ENCODE measurements at places on chromosomes 11 and 22.

- DNase-seq: no peak
Observed at GRCh38 chr11:120751550-120751949, 240.0 kb downstream of the GRIK4 start.

- DNase-seq: no peak
Observed at GRCh38 chr11:102138670-102139069, 28.4 kb downstream of the YAP1 start.

DNA sequence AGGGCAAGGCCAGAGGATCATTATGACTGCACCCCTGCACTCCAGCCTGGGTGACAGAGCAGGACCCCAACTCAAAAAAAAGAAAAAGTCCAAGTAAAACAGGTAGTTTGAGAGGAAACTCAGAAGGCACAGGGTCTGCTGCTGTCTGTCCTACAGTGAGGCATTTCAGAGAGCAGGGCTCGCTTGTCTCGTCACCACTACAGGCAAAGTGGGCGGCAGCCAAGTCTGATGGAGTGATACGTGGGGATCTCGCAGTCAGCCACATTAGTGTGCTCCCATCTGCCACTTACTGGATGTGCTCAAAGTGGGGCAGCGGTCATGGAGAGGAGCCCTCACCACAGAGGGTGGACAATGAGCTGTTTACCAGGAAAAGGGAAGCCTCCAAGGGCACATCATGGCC lies 42.1 kb downstream of the PI4KA start:
- DNase-seq: no peak

DNA sequence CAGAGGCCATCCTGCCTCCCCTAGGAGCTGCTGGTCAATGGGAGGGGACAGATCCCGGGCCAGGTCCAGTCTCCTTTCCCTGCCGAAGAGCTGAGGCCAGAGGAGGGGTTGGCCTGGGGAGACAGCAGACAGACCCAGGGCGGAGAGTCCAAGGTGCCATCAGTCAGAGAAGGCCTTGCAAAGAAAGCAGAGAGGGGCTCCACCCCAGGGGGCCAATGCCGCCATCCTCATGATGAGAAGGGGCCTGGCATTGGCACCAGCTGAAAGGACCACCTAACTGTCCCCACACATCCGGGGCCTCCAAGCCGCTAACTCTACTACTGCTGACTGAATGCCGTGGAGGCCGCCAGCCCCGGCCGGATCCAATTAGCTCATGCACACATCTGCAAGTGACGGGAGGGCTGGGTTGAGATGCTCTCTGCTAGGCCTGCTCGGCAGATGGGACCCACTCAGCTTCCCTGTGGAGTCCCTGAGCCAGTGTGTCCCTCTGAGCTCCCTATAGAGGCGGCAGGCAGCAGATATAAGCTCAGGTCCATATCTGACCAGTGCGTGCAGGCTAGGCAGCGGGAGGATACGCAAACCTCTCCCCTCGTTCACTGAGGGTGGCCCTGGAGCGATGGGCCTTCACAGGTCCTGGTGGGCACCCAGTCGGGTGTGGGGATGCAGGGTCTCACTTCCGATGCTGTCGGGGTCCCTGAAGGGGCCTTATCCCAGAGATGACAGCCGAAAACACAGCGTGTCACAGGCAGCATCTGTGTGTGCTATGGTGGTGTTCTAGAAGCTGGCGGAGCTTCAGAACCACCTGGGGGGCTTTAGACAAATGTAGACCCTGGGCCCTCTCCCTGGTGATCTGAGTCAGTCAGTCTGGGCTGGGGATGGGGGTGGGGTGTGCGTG lies 183.9 kb downstream of the CTTN start:
- no peak for DNase-seq

DNA sequence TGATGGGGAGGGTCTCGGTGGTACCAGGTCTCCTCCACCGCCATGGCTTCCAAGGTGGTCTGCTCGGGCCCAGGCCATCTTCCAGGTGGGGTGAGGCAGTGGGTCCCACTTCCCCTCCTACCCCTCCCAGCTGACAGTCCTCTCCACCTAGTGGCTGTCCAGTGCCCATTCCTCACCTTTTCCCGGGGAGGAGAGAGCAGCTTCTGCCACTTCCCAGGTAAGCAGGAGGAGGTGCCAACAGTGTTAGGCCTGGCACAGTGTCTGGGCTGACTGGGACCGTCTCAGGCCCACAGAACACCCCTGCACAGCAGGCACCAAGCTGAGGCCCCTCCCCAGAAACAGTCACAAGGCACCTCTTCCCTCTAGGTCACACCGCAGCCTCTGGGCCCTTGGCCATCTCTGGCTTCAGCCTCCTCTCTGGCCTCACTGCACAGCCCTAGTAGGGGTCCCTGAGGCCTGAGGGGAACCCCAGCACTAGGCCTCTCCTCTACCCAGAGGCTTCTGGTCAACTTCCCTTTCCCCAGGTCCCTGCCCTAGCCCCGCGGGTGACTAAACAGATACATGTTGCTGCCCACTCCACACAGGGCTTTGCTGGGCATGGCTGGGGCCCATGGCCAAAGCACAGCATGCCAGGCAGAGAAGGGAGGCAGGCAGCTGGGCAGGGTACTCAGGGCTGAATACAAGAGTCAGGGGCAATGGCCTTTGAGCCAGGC lies 2.3 kb upstream of the ANKRD13D start:
- no peak for DNase-seq

DNA sequence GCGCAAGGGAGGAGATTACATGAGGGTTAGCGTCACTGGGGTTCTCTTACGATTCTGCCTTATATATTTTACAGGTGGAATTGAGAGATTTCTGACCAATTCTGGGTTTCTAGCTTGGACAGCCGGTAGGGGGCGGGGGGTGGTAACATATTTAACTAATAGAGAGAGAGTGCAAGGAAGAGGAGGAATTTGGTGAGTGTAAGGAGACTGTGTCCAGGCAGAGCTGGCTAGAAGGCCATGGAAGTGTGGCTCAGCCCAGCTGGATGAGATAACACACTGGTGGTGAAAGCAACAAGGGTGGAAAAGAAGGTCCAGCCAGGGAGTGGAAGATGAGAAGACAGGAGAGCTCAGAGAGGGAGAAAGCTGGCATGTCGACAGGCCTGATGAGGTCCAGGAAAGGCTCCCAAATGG lies 56.5 kb downstream of the ST3GAL4 start:
- no peak for DNase-seq

DNA sequence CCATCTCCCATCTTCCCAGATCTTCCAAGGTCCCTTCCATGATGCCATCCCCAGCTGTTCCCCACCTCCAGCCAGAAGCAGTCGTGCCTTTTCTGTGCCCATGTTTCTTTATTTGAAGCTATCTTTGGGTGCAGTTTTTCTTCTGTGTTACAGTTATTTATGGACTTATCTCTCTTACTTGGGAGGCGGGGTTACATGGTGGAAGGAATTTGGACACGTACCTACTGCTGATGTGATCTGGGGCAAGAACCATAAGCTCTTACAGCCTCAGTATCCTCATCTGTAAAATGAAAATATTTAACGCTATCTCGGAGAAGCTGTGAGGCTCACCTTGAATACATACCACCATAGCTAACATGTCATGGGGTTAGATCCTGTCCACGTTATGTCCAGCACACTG lies 98.9 kb downstream of the ZBTB16 start:
- no peak for DNase-seq

DNA sequence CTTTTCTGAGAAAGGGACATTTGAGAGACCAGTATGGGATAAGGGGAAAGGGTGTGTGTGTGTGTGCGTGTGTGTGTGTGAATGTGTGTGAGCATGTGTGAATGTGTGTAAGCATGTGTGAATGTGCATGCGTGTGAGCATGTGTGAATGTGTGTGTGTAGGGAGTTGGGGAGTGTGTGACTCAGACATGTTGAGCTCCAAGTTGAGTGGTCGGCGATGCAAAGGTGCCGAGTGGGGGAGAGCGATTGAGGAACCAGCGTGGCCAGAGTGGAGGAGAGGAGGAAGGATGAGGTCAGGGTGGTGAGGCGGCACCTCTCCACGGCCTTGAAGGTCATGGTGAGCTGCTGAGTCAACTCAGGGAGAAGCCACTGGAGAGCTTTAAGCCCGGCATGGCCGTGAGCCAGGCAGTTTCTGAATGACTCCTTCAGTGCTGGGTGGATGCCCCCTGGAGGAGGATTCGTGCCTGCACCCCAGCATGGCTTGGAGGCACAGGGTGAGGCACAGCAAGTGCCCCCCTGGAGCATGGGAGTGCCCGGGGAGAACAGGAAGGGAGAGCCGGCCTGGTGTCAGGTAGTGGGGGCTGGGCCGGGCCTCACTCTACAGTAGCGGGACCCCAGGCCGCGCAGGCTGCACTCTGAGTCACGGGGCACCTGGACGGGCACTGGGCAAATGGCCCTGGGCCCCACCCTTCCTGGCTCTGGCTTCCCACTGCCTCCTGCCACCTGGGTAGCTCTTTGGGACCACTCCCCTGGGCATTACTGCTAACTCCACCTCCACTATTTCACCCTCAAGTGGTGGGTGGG lies 8.2 kb upstream of the CCDC88B start:
- DNase-seq: peak; percentile 92

GRCh38 chr22:30158744-30159500 lies 78.7 kb downstream of the HORMAD2 start:
- DNase-seq: no peak

- DNase-seq: no peak
Observed at GRCh38 chr11:73280626-73281025, 8.5 kb downstream of the P2RY6 start.

- DNase-seq: no peak
Observed at GRCh38 chr11:18768978-18769377, 22.6 kb downstream of the PTPN5 start.

GRCh38 chr11:13487661-13488030 lies 8.2 kb downstream of the PTH start:
- DNase-seq: peak; percentile 67

GRCh38 chr11:88015170-88015569 lies 160.1 kb downstream of the RAB38 start:
- no peak for DNase-seq

DNA sequence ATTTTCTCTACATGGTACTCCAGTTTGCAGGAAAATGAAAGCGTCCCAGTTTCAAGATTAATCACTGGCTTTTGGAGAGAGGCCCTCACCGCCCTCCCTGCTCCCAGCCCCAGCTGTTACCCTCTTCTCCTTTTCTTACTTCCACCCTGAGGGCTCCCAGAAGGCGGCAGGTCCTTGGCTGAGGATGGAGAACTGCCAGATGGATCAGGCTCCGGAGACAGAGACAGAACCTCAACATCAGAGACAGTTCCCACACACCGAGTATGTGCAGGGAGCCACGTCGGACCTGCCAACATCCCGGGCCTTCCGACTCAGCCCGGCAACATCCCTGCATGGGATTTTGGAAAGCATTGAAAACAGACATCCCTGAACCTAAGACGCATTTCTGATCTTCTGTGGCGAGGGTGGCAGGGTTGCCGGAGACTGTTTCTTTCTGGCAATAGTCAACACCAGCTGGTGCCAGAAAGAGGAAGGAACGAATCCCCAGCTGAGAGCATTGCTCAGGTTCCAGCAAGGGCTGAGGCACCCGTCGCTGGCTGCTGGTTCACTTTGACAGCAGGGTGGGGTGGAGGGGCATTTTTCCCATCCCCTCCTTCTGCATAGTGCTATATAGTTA lies 467.1 kb downstream of the MIAT start:
- DNase-seq: no peak

Measured in A549 (cell line).